ENCODE measurements at places on chromosomes 3 and 15.

DNA sequence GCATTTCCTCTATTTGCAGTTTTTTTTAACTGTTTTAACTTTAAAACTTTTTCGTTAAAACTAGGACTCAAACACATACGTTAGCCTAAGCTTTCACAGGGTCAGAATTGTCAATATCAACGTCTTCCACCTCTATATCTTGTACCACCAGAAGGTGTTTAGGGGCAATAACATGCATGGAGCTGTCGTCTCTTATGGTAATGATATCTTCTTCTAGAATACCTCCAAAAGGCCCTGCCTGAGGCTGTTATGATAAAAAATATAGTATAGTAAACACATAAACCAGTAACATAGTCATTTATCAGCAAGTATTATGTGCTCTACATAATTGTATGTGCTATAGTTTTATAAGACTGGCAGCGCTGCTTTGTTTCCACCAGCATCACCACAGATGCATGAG is 76.3 kb upstream of the MLF1 start:
- DNase-seq: no peak

- DNase-seq: no peak
Measured at GRCh38 chr3:15460891-15461531, 33.6 kb downstream of the EAF1 start.

DNA sequence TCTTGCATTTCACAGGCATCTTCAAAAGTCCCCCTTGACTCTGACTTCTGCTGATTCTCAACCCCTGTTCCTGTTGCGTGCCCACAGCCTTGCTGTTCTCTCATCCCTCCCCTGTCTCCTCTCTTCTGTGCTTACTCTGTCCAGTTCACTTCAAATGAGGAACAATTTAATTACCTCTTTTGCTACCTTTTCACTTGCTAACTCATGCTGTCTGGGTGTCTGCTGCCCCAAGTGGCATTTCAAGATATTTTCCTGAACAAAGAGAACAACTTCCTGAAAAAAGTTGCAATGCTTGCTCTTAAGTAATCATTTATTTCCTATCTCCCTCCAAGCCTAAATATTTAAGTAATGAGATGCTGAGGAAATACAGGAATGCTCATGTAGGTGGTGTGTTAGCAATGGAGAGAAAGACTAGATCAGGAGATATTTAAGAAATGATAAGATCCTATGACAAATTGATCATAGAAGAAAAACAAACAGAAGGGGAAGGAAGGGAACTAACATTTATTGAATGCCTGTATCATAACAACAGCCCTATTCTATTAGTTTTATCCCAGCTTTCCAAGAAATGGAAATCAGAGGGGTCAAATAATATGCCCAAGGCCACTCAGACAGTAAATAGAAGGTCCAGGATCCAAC is 42.2 kb downstream of the SV2B start:
- no peak for DNase-seq

DNA sequence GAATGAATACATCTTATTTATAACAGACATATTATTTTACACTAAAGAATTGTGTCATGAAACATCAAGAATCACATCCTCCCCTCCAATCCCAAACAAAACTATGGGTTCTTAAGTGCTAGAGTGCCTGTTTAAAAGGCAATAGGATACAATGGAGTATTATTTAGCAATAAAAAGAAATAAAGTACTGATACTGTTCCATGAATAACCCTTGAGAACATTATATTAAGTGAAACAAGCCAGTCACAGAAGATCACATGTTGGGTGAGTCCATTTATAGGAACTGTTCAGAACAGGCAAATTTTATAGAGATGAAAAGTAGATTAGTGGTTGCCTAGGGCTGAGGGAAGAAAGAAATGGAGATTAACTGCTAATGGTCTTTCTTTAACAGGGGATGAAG is 86.5 kb downstream of the ANKRD28 start:
- no peak for DNase-seq

DNA sequence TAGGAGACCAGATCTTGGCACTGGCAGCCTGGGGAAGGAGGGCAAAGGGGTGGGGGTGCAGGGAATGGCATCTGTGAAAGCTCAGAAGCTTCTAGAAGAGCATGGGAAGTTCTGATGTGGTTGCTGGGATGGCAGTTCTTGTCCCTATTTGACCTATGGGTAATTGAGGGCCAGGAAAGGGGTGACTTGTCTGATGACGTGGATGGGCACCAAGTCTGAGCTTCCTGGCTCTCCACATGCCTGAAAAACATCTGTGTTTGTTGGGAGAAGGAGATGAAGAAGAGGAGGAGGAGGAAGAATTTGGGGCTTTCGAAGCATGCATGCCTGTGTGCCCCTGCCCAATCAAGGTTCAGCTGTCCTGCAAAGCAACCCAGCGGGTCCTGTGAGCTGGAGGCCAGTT is 158.8 kb downstream of the SMAD6 start:
- DNase-seq: no peak

- DNase-seq: no peak
Measured at GRCh38 chr3:99747915-99748314, 69.7 kb upstream of the CMSS1 start.

- DNase-seq: no peak
Measured at GRCh38 chr3:100776746-100777145, 67.5 kb downstream of the TFG start.

DNA sequence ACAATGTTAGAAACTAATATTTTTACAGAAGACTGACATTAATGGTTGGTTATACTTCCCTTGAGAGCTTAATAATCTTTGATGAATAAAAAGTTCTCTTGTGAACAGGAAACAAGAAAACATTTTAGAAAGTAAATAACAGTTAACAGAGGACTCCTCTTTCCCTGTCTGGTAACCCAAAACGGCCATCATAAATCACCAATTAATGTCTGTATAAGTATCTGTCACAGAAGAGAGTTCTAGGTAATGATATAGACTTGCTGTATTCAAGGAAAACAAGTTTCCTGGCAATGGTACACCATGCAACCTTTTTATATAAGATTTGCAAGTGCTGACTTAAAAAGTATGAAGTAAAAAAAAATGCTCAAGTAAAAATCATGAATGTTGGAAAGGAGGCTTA is 426.7 kb downstream of the SOX2 start:
- no peak for DNase-seq

DNA sequence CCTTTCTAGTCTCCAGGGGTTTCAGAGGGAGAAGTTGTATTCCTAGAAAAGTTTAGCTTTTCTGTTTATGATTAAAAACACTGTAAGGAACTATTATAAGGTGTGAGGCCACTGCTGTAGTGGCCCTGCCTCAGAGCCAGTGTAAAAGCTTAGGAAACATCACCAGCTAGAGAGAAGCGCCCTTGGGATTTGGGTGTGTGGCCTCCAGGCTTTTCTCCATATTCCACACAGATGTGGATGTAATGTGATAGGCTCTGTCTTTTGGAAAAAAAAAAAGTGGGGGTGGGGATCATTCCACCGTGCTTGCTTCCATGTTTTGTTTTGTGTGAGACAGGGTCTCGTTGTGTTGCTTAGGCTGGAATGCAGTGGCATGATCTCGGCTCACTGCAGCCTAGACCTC is 13.9 kb downstream of the SEC61A1 start:
- DNase-seq: no peak

GRCh38 chr15:49085696-49086459 is 39.6 kb upstream of the SECISBP2L start:
- no peak for DNase-seq

GRCh38 chr3:37609181-37610110 is 252.2 kb upstream of the CTDSPL start:
- no peak for DNase-seq

DNA sequence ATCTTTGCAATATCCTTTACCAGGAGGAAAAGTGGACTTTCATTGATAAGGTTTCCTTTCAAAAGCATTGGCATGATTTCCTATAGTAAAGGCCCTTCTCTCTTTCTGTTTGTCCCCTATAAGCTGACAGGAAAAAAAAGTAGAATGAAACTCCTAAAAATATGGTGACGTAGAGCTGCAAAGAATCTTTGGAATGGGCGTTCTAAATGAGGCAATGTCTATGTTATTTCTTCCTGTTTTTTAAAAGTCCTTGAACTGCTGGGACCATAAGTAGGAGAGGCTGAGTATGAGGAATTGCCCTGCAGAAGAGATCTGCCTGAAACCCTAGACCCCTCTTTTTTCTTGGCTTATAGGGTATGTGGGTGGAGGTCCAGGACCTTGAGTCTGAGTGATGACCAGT is 17.2 kb downstream of the ST3GAL6 start:
- no peak for DNase-seq

- DNase-seq: no peak
Measured at GRCh38 chr3:43031889-43032545, 52.9 kb downstream of the GASK1A start.

DNA sequence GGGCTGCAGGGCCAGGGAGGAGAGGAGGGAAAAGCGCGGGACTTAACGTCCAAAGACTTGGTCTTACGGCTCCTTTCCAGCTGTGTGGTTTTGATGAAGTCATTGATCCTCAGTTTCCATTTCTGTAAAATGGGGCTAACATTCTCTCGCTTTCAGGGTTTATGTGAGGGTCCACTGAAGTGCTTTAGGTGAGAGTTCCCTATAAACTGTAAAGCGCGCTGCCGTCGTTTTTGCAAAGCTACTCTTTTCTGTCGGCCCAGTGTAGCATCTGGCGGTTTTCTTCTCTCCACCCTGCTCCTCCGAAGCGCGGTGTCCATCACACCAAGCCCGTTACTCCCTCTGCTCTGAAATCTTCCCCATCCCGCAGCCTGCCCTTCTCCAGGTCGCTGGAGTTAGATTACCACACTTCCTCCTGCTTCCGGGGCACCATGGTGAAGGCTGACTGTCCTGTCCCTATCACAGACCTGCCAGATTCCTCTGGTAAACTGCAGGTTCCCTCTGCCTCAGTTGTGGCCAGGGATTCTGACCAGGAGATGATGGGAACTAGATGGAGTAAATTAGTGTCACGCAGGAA is 702 bp upstream of the DNAJC17 start:
- DNase-seq: no peak

DNA sequence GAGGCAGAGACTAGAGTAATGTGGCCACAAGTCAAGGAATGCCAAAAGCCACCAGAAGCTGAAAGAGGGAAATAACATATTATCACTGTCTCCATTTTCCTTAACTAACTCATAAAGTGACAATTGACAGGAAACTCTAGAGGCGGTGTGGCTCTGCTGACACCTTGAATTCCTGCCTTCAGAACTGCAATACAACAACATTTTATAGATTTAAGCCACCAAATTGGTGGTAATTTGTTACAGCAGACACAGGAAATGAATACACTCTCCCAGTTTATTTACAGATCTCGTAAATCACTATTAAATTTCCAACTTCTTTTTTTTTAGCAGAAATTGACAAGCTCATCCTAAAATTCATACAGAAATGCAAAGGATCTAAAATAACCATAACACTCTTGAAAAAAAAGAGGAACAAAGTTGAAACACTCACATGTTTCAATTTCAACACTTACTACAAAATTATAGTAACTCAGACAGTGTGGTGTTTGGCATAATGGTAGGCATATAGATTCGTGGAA is 449.9 kb downstream of the OTOL1 start:
- no peak for DNase-seq

DNA sequence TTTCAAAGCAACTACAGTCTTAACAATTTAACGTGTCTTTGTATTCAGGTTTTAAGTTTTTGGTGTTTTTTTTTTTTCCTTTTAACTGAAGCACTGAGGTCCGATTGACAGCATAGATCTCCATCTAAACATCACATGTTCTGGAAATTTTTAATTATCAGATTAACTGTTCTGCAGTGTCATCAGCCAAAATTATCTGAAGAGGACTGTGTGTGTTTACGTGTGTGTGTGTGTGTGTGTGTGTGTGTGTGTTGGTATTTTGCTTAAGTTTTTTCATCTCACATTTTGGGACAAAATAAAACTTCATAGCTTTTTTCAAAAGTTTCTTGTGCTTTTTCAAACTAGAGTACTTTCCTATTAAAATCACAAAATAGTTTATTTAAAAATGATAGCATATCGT is 1.8 kb downstream of the PIK3CA start:
- no peak for DNase-seq

- no peak for DNase-seq
Measured at GRCh38 chr3:2156244-2156847, 57.7 kb downstream of the CNTN4 start.

DNA sequence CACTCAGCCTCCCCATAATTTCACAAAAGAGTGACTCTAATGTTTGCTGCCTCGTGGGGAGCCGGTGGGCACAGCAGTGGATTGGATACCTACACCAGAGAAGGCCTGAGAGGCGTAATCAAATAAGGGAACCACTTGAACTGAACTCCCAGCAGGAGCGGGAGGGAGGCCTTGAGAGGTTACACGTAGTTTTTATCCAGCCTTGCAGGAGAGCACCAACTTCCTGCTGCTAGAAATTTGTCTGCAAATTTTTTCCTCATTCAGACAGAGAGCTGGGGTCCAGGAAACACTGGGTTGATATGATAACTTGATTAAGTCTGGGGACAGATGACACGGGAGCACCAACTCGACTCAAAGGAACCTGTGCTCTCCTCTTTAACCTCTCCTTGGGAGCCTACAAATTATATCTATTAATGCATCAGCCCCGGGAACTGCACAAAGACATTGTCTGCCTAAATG is 69.8 kb downstream of the HES1 start:
- DNase-seq: no peak

DNA sequence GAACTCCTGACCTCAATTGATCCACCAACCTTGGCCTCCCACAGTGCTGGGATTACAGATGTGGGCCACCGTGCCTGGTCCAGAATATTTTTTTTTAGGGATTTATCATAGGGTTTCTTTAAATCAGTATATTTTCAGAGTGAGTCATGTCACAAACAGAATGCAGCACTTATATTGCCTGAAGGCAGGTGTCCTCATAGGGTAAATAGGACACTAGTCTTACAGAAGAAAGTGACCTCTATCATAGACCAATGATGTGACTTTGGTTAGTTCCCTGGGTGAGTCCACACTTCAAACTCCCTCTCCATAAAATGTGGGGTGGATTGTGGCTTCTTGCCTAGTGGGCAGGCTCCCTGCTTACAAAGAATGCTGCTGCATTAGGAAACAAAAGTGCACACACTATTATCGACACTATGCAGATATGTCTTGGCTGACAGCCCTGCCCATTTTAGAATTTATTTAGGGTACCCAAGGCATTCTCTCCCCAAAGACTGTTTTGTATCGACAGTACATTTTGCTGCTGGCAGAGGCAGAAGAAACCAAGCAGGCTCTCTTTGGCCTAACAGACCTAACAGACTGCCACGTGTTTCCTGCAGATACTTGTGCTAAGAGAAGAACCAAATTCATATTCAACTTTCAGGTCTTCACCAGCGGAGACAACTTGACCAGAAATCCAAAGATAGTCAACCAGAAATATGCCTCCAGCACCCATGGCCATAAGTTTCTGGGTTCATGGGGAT is 125.0 kb downstream of the MOBP start:
- DNase-seq: no peak

GRCh38 chr3:13110678-13111116 is 37.5 kb upstream of the IQSEC1 start:
- no peak for DNase-seq

Data from stimulated activated effector memory CD8-positive, alpha-beta T cell treated with anti-CD3 and anti-CD28 coated beads, Interleukin-12 subunit alpha, Interleukin-12 subunit beta, amount 100 ng/mL, for 72 hours (primary cell).